ENCODE measurements at places on chromosomes 3 and 15. TPM values are rescaled to one million over a fixed set of nuclear protein-coding genes. Genes with fewer than 3 reads are reported as not detected.
A peak's percentile ranks its signal among the peaks of the same experiment; 100 is the strongest.

Gene COL6A6
- total RNA-seq: not detected

Gene ADIPOQ
- total RNA-seq: not detected

Gene WDR49
- 0.42 TPM for total RNA-seq

DNA sequence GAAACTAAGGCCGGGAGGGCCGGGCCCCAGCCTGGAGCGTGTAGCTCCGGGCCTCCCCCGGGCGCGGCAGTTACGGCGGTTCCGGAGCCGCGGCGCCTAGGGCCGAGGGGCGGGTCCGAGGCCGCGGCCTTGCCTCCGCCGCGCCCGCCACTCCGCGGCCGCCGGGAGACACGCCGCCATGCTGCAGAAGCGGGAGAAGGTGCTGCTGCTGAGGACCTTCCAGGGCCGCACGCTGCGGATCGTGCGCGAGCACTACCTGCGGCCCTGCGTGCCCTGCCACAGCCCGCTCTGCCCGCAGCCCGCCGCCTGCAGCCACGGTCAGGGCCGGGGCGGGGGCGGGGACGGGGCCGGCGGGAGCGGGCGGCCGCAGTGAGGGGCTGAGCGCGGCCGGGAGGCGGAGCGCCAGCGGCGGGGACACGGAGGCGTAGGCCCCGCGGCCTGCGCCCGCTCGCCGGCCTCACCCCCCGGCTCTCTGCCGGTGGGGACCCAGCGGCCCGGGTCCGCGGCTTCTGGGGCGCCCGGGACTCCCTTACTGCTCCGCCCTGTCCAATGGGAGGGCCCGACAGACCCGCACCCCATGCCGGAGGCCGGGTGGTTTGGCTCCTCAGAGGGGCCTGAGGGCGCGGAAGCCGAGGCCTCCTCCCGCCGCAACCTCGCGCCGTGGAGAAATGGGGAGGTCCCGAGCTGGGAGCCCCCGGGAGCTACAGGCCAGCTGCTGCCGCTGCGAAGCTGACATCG is at the start of gene DIS3L:
Gene DIS3L (plus strand): TSS at position 150 of the 738 bp plus-strand sequence. CDS start 29 bp downstream, at position 179.
- ATAC-seq: peak; percentile 82

GRCh38 chr3:10351013-10351735 is 30.3 kb upstream of the SEC13 start:
- ATAC-seq: no peak

DNA sequence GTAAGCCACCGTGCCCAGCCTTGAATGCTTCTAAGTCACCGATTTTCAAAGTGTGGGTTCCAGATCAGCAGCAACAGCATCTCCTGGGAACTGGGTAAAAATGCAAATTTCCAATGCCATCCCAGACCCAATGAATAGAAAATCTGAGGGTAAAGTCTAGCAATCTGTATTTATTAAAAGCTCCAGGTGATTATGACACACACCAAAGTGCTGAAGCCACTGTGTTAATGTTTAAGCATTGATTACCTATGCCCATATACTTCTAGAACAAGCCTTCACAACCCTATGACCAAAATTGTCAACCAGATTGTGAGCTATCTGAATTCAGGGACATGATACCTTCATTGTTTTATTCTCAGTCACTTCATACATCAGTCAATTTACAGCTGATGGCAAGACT is 86.5 kb downstream of the LRRFIP2 start:
- no peak for ATAC-seq

GRCh38 chr3:78337801-78338211 is 1297.9 kb downstream of the ROBO2 start:
- no peak for ATAC-seq

- no peak for ATAC-seq
Measured at GRCh38 chr15:95923792-95924191, 406.7 kb upstream of the NR2F2 start.

DNA sequence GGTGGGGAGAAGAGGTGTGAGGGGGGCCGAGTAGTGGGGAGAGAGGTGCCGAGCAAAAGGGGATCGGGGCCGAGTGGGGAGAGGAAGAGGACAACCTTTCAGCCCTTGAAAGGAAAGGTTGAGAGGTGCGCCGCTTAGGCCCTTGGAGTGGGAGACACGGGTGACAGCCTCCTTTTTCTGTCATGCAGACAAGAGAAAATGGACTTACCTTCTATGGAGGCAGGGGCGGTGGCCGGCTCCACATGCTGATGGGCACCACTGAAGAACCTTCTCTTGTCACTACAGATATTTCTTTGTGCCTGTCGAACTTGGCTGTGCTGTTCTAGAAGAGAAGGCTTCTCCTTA is 421 bp downstream of the KLHL18 start:
- ATAC-seq: peak; percentile 4

- no peak for ATAC-seq
Measured at GRCh38 chr3:150255413-150255812, 152.7 kb upstream of the TSC22D2 start.

- no peak for ATAC-seq
Measured at GRCh38 chr15:66743204-66743603, 41.2 kb downstream of the SMAD6 start.

DNA sequence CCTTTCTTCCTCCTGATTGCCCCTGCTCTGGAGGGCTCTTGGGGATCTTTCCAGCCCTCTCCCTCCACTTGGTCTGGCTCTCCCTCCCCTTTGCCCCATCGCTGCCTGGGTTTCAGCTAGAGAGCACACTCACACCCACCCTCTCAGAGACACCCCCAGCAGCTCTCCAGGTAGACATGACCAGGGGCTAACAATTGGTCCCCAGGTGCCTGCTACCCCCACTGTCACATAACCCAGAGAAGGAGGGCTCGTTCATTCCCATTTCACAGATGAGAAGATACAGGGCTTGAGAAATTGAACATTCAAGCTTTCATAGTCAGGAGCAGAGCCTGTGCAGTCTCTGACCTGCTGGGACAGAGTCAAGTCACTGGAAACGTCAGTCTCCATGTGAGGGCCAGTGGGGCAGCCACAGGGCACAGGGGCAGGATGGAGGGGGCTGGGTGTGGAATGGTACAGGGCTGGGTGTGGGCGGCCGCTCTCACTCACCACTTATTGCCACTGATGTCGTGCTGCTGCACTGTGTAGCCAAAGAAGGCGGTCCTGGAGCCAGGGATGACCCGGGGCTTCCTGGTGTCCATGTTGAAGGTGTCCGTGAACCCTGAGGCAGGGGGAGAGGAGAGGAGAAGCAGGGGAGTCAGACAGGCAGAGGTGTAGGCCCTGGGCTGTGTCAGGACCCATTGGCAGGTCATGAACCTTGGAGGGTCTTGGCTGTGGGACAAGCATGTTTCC is 29.4 kb downstream of the ITGA11 start:
- no peak for ATAC-seq

Data from activated T-helper 17 cell treated with anti-CD3 and anti-CD28 coated beads, Interleukin-2, amount 50 U/mL, for 72 hours (primary cell).